NCI-H524 (cell line): ENCODE measurements at places on chromosomes 16 and 17.

DNA sequence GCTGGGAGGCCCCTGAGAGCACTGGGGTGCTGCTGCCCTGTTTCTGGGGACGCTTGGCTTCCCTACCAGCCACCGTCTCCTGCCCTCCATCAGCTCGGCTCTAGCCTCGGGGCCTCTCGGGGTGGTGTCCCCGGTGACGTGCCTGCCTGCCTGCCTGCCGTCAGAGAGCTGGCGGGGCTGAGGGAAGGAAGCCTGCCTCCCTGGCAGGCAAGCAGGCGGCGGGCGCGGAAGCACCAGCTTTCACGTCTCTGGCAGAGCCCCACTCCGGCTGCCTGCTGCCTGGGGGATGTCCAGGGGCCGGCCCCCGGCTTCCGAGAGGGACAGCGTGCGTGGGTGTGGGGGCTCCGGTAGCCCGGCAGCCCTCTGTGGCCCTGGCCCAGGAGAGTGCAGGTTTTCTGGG is 9.3 kb downstream of the CENPX start:
- DNase-seq, result no peak

GRCh38 chr16:11016993-11017392 is 72.6 kb downstream of the CLEC16A start:
- DNase-seq, result no peak

GRCh38 chr16:62665269-62665668 is 629.0 kb upstream of the CDH8 start:
- DNase-seq, result no peak

DNA sequence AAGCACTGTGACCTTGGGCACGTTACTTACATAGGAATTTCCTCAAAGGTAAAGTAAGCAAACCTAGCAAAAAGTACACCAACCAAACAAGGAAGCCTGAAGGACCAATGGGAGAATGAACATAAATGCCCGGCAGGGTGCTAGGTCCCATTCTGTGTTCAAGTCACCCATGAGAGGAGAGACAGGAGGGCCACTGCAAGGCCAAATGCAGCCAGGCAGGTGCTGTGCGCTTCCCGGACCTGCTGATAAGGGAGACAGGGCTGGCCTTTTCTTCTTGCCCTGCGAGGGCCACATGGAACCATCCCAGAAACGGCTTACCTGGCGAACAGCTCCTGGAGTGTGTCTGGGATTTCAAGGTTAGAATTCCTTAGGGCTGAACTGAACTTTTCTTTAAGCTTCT is 69.0 kb downstream of the GTF3C1 start:
- DNase-seq, result no peak

DNA sequence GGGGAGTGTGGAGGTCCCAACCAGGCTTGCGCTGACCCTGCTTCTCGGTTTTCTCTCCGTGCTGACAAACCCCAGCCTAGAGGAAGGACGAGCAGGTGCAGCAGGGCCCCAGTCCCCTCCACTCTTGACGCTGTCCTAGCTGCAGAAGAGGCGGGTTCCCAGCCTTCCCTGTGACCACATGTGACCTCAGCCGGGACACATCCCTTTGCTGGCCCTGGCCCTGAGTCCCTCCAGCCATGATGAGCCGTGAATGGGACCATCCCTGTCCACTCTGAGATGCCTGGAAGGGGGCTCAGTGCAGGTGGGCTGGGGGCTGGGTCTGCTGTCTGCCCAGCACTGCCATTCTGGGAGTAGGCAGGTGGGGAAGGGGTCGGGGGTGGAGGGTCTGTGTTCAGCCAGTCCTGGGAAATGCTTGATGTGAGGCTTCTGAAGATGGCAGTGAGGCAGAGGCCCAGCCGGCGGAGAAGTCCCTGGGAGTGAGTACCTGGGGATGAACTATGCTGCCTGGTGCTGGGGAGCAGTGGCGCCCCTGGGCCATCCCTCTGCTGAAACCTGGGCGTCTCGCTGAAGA is 1.9 kb upstream of the TUBB3 start:
- DNase-seq, result no peak

DNA sequence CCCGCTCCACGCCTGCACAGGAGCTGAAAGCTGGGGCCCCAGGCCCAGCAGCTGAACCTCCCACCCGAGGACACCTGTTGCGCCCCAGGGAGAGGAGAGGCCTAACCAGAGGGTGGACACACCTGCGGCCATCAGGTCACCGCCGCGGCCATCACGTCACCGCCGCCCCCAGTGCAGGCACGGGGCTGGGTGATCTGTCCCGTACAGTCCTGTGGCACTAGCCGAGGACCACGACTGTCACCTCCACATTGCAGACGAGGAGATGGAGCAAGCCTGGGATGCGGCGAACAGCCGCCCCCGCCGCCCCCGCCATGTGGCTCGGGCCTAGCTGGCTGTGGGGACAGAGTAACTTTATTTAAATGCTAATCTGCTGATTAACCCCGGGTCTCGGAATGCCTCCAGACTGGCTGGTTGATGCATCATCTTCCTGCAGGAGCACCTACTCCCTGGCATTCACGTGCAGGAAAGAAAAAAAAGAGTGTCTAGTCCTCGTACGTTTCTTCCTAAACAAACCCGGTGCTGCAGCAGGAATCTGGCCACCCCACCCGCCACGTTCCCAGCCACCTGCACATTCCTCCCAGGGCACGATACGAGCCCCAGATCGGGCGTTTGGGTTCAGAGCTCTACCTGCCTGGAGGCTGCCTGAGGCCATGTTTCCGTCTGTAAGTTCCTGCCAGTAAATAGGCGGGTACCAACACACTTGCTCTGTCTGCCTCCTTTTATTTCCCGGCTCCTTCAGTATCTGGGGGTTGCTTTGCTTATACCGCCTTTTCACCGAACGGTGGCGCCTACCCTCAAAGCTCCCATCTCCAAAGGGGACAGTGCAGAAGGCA is 29.9 kb downstream of the PIEZO1 start:
- DNase-seq, result no peak

DNA sequence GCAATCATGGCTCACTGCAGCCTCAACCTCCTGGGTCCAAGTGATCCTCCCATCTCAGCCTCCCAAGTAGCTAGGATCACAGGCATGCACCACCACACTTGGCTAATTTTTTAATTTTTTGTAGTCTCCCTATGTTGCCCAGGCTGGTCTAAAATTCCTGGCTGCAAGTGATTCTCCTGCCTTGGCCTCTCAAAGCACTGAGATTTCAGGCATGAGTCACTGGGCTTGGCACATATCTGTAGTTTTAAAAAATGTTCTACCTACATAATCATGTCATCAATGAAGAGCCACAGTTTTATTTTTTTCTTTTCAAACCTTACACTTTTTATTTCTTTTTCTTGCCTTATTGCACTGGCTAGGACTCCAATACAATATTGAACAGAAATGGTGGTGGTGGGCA is 33.1 kb upstream of the COL1A1 start:
- DNase-seq, result no peak

GRCh38 chr16:89293276-89294143 is 76.0 kb downstream of the ZNF778 start:
- no peak for DNase-seq

DNA sequence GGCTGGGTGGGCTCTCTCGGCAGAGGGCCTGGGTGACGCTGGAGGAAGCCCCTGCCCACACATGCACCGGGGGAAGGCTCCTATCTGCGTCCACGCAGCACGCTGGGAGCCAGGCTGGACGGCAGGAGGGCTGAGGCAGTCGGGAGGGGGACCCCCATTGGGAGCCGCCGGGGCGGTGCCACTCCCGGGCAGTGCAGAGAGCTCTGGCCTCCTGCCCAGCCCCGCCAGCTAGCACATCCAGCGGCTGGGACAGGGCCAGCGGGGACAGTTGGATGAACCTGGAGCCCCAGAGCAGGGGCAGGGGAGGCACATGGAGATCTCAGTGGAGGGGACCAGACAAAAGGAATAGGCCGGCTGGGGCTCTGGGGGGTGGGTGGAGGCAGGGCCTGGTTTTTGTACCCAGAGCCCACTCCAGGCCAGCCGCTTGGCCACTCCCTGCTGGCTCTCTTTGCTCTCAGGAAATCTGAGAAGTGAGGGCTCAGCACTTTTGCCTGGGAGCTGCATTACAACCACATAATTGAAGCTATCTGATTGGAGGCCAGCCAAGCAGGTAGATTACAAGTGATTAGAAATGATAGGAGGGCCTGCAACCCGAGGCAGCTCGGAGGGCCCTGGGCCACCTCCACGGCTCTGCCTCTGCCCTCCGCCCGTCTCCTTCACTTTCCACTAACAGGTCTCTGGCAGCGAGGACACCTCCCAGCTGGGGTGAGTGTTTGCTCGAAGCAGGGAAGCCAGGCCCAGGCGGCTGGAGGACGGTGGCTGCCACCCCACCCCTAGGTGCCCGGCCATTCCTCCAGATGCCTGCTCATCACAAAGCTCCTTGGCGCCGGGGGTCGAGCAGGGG is 40.1 kb downstream of the ENGASE start:
- DNase-seq, result peak; percentile 75

- DNase-seq, result peak; percentile 66
Measured at GRCh38 chr16:17387256-17387655, 83.5 kb downstream of the XYLT1 start.

GRCh38 chr17:80664217-80664790 is 119.7 kb downstream of the RPTOR start:
- no peak for DNase-seq

DNA sequence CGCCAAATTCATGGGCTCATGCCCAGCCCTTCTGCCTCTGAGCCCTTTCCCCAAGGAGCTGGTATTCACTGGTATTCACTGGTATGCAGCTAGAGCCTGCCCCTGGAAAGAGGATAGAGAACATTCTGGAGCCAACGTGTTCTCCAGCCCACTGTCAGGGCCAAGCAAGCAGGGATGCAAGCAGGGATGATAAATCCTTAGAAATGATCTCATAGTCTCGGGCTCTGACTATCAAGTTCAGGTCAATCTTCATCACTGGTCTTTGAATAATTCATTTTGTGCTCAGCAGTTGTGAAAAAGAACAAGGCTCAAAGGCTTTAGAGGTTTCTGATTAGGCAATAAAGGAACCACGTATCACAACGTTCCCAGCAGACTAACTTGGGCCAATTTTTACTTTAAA is 57.3 kb downstream of the CACNG5 start:
- DNase-seq, result no peak

DNA sequence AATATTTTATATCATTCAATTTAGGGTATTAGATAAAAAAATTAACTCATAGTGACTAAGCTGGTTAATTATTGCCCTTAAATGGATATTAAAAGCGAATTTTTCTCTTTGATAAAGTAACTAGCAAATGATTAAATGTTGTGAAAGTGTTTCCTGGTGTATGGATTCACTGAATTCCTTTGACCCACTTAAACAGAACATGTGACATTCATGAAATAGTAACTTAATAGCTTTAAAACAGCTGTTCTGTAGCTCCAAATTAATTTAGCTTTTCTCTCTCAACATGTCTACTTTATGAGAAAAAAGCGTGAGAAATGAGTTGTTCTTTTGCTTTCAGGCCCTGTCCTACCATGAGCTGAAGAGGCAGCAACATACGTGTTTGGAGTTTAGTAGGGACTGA is 36.4 kb upstream of the APPBP2 start:
- DNase-seq, result no peak

DNA sequence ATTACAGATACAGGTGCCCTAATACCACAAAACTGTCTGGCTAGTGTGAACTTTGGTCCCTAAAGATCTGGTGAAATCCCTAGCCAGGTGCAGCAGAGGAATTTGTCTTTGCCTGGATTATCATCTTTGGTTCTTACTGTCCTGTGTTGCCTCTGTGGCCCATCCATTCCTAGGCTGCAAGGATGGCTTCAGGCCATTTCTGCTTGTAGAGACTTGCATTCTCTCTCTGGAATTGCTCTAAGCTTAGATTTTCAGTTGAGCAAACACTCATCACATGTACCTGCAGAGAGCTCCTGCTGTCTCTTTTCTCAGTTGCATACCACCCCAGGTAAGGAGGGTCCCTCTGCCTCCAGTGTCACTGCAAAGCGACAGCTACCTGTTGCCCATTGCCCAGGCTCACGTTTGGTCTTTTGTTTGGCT is 114.9 kb downstream of the PRKCA start:
- no peak for DNase-seq

DNA sequence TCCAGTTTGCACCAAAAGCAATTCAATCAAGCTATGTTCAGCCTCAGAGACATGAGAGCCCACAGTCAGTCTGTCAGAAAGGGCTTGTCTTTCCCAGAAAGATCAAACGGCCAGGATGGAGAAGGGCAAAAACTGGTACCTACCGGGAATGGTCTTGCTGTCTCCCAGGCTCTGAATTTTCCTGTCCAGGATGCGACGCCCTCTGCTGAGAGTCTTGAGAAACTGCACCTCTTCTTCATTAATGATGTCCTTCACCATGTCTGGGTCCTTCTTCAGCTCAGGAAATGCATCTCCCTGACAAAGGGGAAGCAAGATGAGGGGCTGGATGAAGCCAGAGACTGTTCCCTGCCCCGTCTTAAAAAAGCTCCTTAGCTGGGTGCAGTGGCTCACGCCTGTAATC is 15.8 kb upstream of the EXOSC6 start:
- DNase-seq, result peak; percentile 29

- DNase-seq, result no peak
Measured at GRCh38 chr16:68274441-68274840, 10.1 kb downstream of the SLC7A6 start.

DNA sequence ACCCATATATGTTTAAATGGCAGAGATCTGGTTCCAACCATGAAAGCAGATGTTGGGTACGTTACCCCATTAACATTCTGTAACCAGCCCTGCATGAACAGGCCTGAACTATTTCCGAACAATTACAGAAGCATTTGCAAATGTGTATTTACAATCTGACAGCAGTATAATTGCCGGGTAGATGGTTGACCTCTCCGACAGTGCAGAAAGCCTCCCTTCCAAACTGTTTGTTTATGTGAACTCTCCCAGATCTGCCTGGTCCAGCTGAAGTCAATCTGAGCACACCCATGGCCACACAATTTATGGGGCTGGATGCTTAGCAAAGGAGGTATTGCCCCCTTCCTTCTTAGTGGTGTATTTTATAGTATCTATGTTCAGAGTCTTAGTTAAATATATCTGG is 21.8 kb downstream of the NUDT7 start:
- no peak for DNase-seq
